ENCODE measurements at places on chromosomes 12 and 14.

- no peak for DNase-seq
Observed at GRCh38 chr14:83826838-83827237, 1703.1 kb upstream of the FLRT2 start.

- DNase-seq, result no peak
Observed at GRCh38 chr12:75862692-75863471, 168.7 kb downstream of the PHLDA1 start.

DNA sequence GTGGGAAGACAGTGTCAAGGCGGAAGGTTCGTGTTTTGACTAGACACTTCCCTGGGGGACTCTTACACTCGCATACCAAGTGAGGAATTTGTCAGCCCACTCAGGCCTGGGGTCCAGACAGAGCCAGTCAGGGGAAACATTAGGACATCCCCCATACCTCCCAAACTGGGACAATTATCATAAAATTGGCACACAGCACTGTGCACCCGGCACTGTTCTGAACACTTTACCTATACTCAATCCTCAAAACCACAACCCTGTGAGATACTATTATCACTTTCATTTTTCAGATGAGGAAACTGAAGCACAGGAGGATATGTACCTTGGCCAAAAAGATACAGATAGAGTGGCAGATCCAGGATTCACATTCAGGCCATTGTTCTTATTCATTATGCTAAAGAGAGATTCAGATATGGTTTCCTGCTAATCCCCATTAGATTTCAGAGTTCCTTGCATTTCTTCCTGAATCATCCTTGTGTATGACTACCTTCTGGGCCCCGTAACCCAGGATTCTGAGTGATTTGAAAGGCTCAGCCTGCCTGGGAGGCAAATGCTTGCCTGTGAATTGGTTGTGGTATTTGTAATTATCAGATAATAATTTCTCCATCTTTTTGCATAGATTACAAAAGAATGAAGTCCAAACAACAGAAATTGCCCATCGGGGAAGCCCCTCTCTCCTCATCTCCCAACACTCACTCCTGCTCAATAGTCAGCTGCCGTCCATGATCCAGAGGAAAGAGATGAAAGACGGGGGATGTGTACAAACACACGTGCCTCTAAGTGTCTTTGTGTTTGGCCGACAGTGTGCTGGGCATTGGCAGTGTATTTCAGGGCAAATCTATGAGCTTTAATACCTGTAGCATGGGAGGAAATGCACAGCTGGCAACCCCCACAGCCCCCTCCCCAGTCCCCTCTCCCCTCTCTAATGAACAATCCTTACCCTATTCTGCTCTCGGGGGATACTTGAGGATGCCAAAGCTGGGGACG, 4.6 kb downstream of the TAC3 start:
- DNase-seq, result no peak

DNA sequence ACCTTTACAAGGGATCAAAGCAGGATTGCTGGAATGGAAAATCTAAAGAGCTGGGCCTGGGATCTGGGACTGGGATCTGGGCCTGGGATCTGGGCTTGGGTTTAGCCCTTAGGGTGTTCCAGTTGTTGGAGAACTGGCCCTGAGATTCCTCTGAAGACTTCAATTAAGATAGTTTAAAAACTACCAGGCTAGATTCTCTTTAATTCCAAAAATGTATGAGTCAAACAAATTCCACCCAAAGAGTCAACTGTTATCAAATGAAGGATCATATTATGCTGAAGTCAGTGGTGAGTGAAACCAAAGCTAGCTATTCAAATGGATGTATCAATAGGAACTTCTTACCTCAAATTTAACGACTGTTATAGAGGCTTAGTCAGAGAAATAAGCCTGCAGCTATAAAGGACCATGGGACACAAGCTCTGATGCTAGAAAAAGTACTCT, 40.5 kb downstream of the LIMA1 start:
- no peak for DNase-seq

GRCh38 chr12:21877293-21877982, 63.8 kb downstream of the ABCC9 start:
- DNase-seq, result no peak

GRCh38 chr12:34605955-34606748, 583.9 kb downstream of the ALG10 start:
- no peak for DNase-seq

- no peak for DNase-seq
Observed at GRCh38 chr12:117688446-117688845, 280.3 kb downstream of the KSR2 start.

DNA sequence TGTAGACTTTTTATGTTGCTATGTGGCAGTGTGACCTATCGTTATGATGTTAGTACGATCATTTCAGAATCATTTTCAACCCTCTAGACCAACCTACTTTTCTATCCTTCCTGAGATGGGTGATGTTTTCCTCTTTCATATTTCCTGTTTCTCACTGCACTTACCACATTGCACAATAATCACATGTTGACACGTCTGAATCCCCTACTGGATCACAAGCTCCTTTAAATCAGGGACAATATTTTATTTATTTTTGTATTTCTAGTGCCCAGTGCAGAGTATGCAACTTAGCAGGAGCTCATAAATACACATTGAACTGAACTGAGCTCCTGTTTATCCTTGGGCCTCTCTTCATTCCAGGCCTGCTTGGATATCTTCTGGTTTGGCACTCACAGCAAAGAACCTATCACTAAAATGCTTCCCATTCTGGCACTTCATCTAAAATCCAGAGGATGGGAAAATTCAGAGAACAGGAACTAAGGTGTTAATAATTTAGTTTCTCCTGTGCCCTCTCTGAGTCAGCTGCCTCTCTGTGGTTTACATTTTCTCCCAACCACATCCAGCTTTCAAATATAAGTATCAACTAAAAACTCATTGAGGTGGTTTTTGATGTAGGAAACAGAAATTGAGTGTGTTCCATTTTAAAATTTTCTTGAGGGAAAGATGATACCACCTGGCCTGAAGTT, 69.4 kb upstream of the DYRK2 start:
- DNase-seq, result no peak

GRCh38 chr12:48943221-48943620, 14.1 kb downstream of the ARF3 start:
- no peak for DNase-seq
